Right lobe of liver (tissue), 6 donors: ENCODE measurements at places on chromosomes 12 and 14. TPM values are rescaled to one million over a fixed set of nuclear protein-coding genes. Genes with fewer than 3 reads are reported as not detected.

GRCh38 chr12:91172096-91172495 lies 10.5 kb downstream of the DCN start:
- no peak overlapping the region for H3K4me3 ChIP-seq
- DNase-seq = no peak
- no peaks in the 10 kb centered on the region for H3K4me1 ChIP-seq
- no peaks in the 10 kb centered on the region for H3K27me3 ChIP-seq
- no peaks in the 10 kb centered on the region for H3K36me3 ChIP-seq

GRCh38 chr12:1173781-1174617 lies 183.0 kb downstream of the ERC1 start:
- H3K4me3 ChIP-seq = no peak overlapping the region
- no peaks in the 10 kb centered on the region for H3K27me3 ChIP-seq
- no peaks in the 10 kb centered on the region for H3K4me1 ChIP-seq
- no peak overlapping the region for H3K27ac ChIP-seq
- DNase-seq = no peak

- H3K36me3 ChIP-seq = no peaks in the 10 kb centered on the region
- peak overlapping the region; percentile 22 for H3K4me3 ChIP-seq
- no peak for DNase-seq
- peak overlapping the region; percentile 90 for H3K27ac ChIP-seq
These were observed 69.0 kb downstream of the ZFP36L1 start for GRCh38 chr14:68723808-68724268.

- no peaks in the 10 kb centered on the region for H3K36me3 ChIP-seq
- H3K4me3 ChIP-seq = no peak overlapping the region
- no peaks in the 10 kb centered on the region for H3K27me3 ChIP-seq
- H3K27ac ChIP-seq = peak overlapping the region; percentile 31
- no peaks in the 10 kb centered on the region for H3K4me1 ChIP-seq
These were observed 10.0 kb upstream of the ITGA5 start for GRCh38 chr12:54429014-54429471.

DNA sequence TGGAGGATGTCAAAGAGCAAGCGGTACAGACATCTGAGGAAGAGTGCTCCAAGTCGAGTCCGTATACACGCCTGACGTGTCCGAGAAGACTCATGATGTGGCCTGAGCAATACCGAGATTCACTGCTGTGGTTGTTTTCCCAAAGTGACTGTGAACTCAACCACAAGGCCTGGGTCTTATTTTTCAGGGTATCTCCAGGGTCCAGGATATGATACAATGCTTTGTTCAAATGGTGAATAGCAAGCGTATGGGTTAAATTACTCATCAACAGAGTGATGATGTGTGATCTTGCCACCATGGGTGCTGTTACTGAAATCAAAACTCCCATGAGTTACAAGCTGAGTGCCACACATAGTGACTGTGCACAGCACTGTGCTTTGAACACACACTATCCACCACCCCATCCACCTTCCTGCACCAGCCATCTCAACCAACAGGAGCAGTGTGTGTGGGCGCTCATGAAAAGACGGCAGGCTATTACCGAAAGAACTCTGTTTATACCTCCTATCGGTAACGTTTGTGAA lies 109.6 kb downstream of the BCAT1 start:
- DNase-seq = no peak
- no peaks in the 10 kb centered on the region for H3K27me3 ChIP-seq
- no peak overlapping the region for H3K4me3 ChIP-seq
- H3K27ac ChIP-seq = no peak overlapping the region
- H3K36me3 ChIP-seq = no peaks in the 10 kb centered on the region
- no peaks in the 10 kb centered on the region for H3K4me1 ChIP-seq

DNA sequence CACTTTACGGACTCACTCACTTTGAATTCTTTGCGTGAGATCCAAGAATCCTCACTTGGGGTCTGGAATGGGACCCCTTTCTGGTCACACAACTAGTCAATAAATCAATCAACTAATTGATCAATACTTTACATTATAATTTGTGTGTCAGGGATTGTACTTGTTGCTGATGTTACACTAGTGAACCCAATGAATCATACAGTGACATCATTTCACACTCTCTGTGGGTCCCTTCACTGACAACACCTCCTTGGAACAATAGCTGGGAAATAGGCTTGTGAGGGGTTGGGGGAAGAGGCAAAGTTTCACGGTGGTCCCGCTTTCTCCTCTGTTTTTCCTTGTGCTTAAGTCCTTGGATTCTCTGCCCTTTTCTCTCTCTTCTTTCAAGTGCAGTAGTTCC lies 35.0 kb downstream of the TPH2 start:
- H3K27ac ChIP-seq = no peak overlapping the region
- no peaks in the 10 kb centered on the region for H3K27me3 ChIP-seq
- peaks cover 17% of the 10 kb centered on the region for H3K4me1 ChIP-seq
- no peaks in the 10 kb centered on the region for H3K36me3 ChIP-seq
- no peak for DNase-seq
- H3K4me3 ChIP-seq = no peak overlapping the region

- no peak overlapping the region for H3K4me3 ChIP-seq
- H3K27ac ChIP-seq = no peak overlapping the region
- no peaks in the 10 kb centered on the region for H3K36me3 ChIP-seq
- peaks cover 17% of the 10 kb centered on the region for H3K4me1 ChIP-seq
- no peaks in the 10 kb centered on the region for H3K27me3 ChIP-seq
These were observed 172.3 kb downstream of the DUSP6 start for GRCh38 chr12:89179983-89180382.

DNA sequence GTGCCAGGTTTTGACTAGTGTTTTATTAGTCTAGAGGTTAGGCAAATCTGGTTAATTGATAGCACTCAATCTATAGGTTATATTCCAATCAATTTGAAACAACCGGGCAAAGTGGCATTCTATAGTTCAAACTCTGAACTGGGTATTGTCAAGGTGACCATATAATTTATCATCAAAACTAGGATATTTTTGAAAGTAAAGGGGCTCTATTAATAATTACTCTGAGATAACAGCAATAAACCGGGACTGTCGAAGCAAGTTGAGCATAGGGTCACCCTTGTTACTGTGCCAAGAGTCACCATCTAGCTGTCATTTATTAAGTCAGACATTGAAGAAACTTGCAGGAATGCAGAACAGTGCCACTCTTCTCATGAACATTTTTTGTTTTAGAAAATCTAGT lies 321.2 kb downstream of the RAD51B start:
- H3K4me1 ChIP-seq = no peaks in the 10 kb centered on the region
- H3K27me3 ChIP-seq = no peaks in the 10 kb centered on the region
- H3K4me3 ChIP-seq = no peak overlapping the region
- H3K36me3 ChIP-seq = no peaks in the 10 kb centered on the region
- no peak overlapping the region for H3K27ac ChIP-seq

- no peaks in the 10 kb centered on the region for H3K27me3 ChIP-seq
- peaks cover 3% of the 10 kb centered on the region for H3K36me3 ChIP-seq
These were observed 25.7 kb downstream of the MTA1 start for GRCh38 chr14:105445290-105445689.

The SPTB gene
- 0.12 TPM for total RNA-seq

The TEAD4 gene
- total RNA-seq = 8.5 TPM

The GPR162 gene
- total RNA-seq = 0.37 TPM
